Activated CD8-positive, alpha-beta memory T cell treated with anti-CD3 and anti-CD28 coated beads for 24 hours (primary cell): ENCODE measurements at places on chromosomes 2 and 18.

DNA sequence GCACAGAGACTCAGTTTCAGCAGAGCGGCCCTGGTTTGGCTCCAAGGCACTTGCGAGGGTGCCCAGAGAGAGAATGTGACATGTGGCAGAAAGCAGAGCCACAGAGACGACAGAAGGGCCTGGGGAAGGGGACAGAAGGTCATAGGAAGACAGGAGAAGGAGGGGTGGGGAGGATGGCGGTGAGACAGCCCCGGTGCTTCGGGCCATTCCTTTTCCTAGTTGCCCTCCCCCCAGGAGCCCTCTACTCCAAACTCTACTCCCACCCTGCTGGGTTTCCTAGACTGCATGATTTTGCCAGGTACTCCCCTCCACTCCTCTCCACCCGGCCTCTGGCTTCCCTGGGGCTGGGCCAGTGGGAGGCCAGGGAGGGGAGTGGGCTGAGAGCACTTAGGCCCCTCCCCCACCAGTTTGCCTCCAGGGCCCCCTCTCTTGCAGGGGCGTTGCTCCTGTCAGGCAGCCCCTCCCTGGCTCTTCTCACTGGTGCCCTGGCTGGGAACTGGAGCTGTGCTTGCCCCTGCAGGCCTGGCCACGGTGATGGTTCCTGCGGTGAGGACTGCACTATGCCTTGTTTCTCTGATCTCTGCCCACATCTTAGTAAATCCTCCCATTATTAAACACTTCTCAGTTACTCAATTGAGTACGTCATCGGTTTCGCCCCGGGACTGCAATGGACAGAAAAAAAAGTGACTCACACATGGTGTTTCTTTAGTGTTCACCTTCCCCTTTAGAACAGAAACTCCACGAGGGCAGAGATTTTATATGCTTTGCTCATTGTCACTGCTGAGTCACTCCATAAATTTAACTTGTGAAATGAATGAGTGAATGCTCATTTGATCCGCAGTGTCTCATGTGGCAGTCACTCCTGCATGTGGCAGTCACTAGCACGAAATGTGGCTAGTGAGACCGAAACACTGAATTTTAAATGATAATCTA lies 58.7 kb upstream of the SP3 start:
- no peak for DNase-seq

- DNase-seq = no peak
Observed at GRCh38 chr2:90221300-90221651, 1529.8 kb downstream of the RPIA start.

DNA sequence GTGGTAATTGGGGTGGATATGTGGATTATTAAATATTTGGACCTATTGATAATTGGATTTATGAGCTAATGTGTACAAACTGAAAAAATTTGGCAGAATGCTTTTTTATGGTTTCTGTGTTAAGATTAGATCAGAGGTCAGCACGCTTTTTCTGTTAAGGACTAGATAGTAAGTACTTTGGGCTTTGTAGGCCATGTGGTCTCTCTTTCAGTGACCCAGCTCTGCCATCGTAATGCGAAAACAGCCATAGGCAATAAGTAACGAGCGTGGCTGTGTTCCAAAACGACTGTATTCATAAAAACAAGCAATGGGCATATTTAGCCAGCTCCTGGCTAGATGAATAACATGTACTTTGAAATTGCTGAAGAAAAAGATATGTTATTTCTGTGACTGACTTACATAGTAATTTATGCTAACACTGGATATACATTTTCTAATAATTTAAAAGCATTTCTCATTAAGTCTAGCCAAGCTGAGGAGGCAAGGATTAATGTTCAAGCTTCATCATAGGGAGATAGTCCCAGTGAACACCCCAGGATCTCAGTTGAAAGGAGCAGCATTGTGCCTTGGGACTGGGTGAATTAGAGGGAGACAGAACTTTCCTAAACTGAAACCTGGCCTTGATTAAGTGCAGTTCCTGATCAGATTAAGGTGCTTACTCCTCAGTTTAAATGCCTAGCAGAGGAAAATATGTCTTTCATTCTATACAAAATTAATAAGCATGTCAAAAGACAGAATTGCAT lies 20.0 kb downstream of the CCDC138 start:
- no peak for DNase-seq

DNA sequence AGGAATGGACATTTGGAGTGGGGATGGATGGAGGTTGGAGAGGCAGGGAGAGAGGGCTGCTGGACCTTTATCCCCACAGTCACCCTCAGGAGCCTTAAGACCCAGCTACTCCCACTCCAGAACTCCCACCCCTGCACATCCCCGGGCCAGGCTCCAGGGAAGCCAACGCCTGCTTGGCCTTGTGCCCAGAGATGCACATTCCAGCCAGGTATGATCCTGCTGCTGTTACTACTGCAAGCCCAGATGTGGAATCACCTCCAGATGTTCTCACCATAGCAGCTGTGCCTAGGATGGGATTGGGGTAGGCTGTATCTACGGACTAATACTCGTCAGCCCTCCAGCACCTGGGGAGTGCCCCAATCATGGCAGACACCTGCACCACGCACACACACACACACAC lies 71.7 kb downstream of the ZFP36L2 start:
- no peak for DNase-seq

- DNase-seq = no peak
Observed at GRCh38 chr2:236216711-236217110, 47.5 kb downstream of the ASB18 start.
